ENCODE measurements at places on chromosomes 6 and 20. TPM values are rescaled to one million over a fixed set of nuclear protein-coding genes. Genes with fewer than 3 reads are reported as not detected.

The KIAA0408 gene
- 0.39 TPM for total RNA-seq

The SIRPD gene
- not detected for total RNA-seq

The IL17F gene
- not detected for total RNA-seq

The SEMG1 gene
- not detected for total RNA-seq

The DEFB129 gene
- total RNA-seq, result not detected

The CST7 gene
- not detected for total RNA-seq

The MUC22 gene
- not detected for total RNA-seq

The OTOR gene
- not detected for total RNA-seq

The VPS52 gene
- 39.5 TPM for total RNA-seq

The MRAP2 gene
- total RNA-seq, result 1.4 TPM

The EPB41L1 gene
- 13.2 TPM for total RNA-seq

The SPATS1 gene
- total RNA-seq, result not detected

The PNRC1 gene
- total RNA-seq, result 38.5 TPM

The ATP9A gene
- total RNA-seq, result 31.1 TPM

The SNAI1 gene
- under 0.01 TPM for total RNA-seq

The BTN1A1 gene
- total RNA-seq, result under 0.01 TPM

The TMEM217 gene
- total RNA-seq, result 2.9 TPM

The FGD2 gene
- not detected for total RNA-seq

The ABCC10 gene
- 30.7 TPM for total RNA-seq

The RIPPLY2 gene
- total RNA-seq, result 1.4 TPM

The CTCFL gene
- total RNA-seq, result not detected

The ECT2L gene
- total RNA-seq, result not detected

The SMLR1 gene
- not detected for total RNA-seq

The PPP1R14C gene
- total RNA-seq, result under 0.01 TPM

All from subcutaneous preadipocyte (primary cell).